ENCODE measurements at places on chromosomes 7 and 10.

- DNase-seq = no peak
These were observed 24.5 kb upstream of the AGMO start for GRCh38 chr7:15586266-15586665.

- no peak for DNase-seq
These were observed 130.7 kb upstream of the KMT2E start for GRCh38 chr7:104883248-104883717.

GRCh38 chr10:112663234-112664125, 216.5 kb downstream of the VTI1A start:
- DNase-seq = no peak

GRCh38 chr7:96720843-96721242, 11.2 kb upstream of the SEM1 start:
- DNase-seq = no peak

DNA sequence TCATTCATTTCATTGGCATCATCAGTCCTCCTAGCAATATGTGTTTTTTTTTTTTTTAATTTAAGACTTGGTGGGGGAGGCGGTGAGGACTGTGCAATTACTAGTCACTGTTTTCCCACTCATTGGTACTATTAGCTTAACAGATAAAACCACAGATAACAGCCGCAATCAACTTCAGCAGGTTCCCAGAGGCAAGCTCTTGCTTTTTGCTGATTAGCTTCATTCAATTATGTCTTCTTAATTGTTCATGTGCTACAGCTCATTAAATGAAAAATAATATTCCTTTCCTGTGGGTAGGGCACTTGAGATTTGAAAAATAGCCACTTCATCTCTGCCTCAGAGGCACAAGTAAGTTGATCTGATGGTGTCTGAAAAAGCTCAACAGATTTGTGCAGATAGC, 215.5 kb downstream of the PCDH15 start:
- DNase-seq = no peak
